ENCODE measurements at places on chromosomes 6 and 20. TPM values are rescaled to one million over a fixed set of nuclear protein-coding genes. Genes with fewer than 3 reads are reported as not detected.

The OTOR gene
- total RNA-seq: not detected

DNA sequence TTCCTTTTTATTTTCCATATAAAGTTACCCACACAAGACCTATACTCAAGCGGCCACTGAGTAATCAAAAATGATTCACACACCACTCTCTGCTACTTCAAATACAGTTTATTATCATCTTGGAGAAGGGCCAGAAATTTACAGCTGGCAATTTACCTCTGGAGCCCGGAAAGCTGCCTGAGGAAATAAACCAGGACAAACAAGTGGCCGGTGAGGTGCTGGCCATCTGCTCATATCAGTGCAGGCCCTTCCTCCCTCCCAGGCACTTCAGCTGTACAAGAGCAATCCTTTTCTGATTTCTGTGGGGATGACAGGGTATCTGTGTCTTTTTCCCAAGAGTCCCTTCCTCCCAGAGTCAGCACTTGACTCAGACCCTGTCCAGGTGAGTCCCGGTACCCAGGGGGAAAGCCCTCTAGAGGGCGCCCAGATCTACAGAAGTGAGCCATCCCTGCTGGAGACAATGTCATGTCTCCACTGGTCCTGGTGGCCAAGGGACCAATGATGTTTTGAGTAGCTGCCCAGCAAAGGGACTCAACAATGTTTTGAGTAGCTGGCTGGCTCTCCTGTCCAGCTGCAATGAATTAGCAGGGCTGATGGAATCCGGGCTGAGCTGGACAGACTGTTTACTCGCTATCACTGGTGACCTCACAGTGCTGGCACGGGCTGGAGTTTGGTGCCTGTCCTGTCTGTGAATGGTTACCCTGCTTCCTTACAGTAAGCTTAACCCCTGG, 23.6 kb downstream of the LRP11 start:
- H3K27ac ChIP-seq: no peak overlapping the region
- peaks cover 36% of the 10 kb centered on the region for H3K4me1 ChIP-seq
- no peak overlapping the region for H3K4me3 ChIP-seq
- no peaks in the 10 kb centered on the region for H3K27me3 ChIP-seq

GRCh38 chr20:35616465-35617396, 1.1 kb downstream of the SPAG4 start:
- no peaks in the 10 kb centered on the region for H3K27me3 ChIP-seq
- peak; percentile 99 for DNase-seq
- peaks cover 42% of the 10 kb centered on the region for H3K4me1 ChIP-seq

DNA sequence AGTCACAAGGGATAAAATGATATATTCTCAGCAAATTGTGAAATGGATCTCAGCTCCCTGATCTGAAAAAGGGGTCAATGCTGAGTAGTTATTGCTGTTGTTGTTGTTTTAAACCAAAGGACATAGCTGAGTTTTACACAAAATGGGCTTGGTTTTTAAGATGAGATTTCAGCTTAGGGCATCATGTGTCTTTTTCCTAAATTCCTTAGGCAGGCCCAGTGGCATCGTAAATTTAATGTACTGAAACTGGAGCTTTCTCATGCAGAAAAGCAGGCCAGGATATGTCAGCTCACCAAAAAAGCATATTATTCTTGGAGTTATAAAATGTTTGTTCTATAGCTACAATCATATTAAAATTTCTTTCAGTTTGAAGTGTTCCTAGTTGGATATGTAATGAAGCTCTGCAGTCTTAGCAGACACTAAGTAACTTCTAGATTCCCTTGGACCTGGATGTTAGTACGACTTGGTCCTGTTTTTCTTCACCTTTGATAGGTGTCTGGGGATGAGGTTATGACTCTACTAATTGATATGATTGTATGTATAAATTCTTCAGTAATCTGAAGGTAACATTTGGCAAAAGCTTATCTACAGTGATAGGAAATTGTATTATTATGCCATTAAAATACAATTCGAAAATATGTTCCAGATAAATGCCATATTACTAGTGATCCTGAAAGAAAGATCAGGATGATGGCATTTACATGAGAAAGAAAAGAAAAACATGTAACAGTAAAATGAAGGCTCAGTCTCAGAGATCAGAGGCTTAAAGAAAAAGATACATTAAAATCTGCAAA, 663.3 kb downstream of the RFPL4B start:
- no peak overlapping the region for H3K4me3 ChIP-seq
- no peaks in the 10 kb centered on the region for H3K36me3 ChIP-seq
- no peaks in the 10 kb centered on the region for H3K27me3 ChIP-seq
- no peaks in the 10 kb centered on the region for H3K4me1 ChIP-seq

DNA sequence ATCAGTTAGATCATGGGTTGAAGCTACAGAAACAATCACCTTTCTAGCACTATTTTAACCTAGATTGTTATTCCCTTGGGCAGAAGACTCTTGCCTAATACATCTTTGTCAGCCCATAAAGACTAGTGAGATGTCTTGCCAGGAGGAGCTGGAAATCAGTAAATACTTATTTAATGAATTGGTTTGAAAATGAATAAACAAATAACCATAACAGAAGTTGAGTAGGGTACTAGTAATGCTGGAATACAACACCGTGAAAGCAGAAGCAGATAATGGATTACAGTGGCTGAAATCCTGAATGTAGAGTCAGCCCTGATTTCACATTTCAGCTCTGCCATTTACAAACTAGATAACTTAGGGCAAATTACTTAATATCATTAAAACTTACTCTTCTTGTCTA, 236.1 kb downstream of the PACRG start:
- no peak for DNase-seq
- no peaks in the 10 kb centered on the region for H3K36me3 ChIP-seq
- H3K4me3 ChIP-seq: no peak overlapping the region

DNA sequence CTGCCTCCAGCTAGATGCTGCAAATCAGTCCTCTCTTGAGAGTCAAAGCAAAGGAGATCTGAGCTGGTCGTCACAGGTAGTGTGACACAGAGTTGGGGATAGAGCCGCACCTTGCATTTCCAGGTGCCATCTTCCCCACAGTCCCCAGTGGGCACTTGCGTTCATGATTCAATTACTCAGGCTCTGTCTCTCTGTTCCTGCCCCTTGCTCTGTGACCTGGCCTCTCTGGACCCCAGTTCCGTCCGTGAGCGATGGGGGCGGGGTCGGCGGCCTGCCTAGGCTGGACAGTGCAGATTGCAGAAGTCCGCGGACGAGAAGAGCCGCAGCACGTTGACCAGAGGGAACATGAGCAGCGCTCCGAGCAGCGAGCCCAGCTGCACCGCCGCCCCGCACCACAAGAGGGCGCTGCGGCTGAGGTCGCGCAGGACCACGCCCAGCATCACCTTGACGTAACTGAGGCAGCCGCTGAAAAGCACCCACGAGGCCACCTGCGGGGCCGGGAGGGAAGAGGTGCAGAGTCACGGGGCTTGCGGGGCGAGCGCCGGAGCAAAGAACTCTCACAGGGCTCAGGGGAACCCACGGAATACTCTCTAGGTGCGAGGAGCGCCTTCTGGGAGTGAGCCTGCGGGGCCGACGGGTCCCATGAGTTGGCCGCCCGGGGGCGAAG, 7.4 kb downstream of the SLC52A3 start:
- H3K27ac ChIP-seq: no peak overlapping the region
- H3K4me1 ChIP-seq: peaks cover 18% of the 10 kb centered on the region
- H3K4me3 ChIP-seq: peak overlapping the region; percentile 27
- DNase-seq: peak; percentile 47

GRCh38 chr20:24738981-24739633, 210.0 kb upstream of the CST7 start:
- H3K27ac ChIP-seq: no peak overlapping the region
- no peak for DNase-seq
- no peaks in the 10 kb centered on the region for H3K27me3 ChIP-seq
- H3K4me1 ChIP-seq: no peaks in the 10 kb centered on the region
- H3K36me3 ChIP-seq: no peaks in the 10 kb centered on the region
- H3K4me3 ChIP-seq: no peak overlapping the region

All from HCT116 (cell line).